ENCODE measurements at places on chromosomes 16 and 17.

- no peak for DNase-seq
These were observed 4.1 kb upstream of the TBX2 start for GRCh38 chr17:61395409-61395982.

DNA sequence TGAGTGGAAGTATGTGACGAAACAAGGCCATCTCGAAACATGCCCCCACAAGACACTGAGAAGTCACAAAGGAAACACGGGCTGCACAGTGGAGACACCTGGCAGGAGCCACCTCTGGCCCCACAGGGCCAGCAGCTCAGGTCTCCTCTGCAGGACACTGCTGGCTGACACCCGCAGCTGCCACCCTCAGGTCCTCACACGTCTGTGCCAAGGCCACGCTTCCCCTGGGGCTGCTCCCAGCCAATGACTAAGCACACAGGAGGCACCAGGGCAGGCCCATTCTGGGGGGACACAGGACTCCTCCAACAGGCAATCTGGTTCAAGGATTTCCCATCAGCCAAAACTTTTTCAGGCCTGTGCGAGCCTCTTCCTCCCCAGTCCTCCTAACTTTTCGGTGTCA lies 36.4 kb downstream of the MBTPS1 start:
- DNase-seq = no peak

DNA sequence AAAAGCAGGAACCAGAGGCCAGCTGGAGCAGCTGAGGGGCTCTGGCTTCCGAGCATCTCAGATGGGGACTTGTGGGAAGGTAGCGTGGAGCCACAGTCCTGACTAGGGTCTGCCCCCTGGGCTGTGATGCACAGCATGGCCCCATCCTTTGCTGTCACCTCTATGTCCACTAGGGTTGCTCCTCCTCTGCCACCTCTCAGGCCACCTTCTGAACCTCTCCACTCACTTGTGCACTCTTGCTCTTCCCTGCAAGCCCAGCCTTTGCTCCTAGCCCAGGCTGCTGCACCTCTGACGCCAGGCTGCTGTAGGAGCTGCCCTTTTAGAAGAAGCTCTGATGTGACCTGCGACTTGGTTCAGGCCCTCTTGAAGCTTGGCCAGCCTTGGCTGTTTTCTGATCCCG lies 24.3 kb upstream of the SMPD3 start:
- no peak for DNase-seq

DNA sequence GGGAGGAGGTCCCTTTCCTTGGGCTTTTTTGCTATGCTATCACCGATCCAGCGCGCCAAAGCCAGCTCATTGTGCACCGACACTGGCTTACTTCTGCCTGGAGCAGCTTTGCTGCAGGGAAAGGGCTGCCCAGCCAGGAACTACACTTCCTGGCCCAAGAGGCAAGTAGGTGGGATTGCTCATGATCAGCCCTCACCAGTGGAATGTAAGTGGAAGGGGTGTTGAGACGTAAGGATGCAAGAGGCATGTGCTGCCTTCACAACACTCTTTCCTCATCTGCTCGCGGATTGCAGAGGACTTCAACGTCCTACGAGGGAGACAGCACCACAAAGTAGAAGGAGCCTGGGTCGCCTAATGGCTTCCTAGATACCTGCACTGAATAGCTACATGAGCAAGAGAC lies 104.3 kb upstream of the FOXF1 start:
- no peak for DNase-seq

DNA sequence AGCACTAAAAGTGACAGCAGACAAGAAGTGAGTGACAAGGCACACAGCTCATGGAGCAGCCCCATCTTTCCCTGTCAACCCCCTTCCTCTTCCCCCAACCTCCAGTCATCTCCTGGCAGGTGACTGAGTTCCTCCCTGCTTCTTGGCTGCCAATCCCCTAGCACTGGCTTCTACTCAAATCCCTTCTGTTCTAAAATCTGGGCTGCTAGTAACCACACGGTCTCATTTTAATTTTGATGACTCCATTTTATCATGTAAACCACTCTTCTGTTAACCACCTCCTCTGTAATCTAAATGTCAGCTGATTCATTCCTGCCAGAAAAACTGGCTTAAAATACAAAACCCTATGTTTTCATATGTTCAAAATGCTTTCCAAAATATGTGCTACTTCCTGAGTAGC lies 419.8 kb upstream of the MON1B start:
- no peak for DNase-seq

GRCh38 chr16:3519581-3519980 lies 18.8 kb downstream of the CLUAP1 start:
- DNase-seq = no peak

DNA sequence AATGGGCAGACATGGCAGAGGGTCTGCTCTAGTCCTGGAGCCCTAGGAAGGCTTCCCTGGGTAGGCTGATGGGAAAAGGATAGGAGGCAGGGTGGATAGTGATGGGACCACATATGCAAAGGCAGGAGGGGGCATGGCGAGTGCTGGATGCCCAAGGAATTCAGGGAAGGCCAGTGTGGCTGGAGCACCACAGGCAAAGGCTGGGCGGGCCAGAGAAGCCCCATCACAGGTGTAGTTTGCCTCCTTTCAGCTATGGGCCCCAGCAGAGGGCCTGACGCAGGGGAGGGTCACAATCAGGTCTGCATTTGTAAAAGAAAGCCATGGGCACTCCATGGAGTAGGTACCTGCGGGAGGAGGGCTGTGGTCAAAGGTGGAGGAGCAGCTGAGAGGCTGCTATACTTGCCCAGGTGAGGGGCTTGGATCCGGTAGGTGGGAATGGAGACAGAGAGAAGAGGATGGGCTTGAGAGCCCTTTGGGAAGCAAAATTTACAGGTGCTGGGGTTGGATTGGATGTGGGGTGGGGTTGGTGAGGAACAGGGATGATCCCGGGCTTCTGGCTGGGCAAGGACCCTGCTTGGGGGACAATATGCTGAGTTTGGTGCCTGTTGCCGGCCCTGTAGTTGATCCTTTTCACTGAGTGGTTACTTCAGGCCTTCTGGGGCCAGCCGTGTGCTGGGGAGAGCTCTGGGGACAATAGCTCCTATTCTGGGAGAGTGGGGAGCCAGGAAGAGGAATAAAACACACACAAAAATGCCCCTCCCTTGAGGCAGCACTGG lies 6.5 kb upstream of the COL1A1 start:
- no peak for DNase-seq

DNA sequence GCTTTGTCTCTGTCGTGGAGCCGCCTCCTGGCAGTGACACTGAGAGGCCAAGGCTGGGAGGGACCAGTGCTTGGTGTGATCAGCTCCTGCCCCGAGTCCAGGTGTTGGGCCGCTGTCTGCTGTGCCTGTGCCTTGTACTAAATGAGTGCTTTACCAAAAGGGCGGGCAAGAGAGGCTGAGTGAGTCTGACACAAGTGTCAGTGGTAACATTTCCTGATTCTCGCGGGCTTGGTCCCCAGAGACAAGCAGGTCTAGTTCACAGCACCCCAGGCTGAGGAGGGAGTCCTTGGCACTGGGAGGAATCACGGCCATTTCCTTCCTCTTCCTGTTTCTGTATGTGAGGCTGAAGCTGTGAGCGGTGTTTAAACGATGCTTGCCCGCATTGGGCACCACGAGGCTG lies 30.2 kb downstream of the PLD6 start:
- DNase-seq = no peak

GRCh38 chr16:11010575-11011221 lies 66.3 kb downstream of the CLEC16A start:
- DNase-seq = no peak

DNA sequence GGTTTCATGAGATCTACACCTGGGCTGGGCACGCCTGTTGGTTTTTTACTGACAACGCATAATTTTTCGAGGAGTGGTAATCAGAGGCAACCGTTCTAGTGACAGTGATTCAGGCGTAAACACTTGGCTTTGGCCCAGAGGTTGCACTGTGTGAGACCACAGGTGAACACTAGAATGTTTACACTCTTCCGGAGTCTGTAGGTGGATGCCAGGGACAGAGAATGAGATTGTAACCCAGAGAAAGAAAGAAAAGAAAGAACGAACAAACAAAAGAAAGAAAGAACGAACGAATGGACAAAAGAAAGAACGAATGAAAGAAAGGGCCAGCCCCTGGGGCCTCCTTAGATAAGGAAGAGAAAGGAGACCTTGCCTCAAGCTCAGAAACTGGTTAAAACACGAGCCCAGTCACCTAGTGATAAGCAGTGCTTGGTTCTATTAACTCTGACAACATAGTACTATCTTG lies 113.2 kb downstream of the PRKCB start:
- no peak for DNase-seq

- DNase-seq = no peak
These were observed 63.5 kb downstream of the SPACA3 start for GRCh38 chr17:33055171-33055611.

DNA sequence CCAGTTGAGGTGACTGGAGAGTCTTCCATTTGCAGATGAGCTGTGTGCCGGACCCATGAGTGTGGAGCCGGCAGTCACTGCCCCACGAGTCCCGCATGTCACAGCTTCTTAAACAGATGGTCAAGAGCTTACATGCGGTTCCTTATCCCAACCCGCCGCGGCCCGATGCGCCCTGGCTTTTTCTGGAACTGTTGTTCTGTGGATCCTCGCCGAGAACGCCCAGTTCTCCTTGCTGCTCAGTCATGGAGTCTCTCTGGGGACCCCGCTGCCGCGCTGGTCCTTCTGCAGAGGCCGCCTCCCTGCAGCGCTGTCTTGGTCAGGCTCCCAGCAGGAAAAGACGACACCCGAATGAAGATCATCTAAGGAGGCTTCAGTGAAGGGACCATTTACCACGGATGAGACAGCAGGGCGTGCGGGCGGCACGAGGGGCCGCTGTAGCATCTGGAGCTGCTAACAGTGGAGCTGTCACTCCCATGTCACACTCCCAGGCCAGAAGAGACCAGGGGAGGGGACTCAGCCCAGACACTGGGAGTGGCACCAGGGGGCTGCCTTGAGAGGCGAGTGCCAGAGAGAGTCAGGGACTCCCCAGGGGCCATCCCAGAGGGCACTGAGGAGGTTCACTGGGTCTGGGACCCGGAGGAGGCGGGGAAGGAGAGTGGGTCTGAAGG lies 10.8 kb upstream of the LGALS3BP start:
- DNase-seq = no peak

- no peak for DNase-seq
These were observed 227.9 kb downstream of the MSI2 start for GRCh38 chr17:57484081-57484666.

DNA sequence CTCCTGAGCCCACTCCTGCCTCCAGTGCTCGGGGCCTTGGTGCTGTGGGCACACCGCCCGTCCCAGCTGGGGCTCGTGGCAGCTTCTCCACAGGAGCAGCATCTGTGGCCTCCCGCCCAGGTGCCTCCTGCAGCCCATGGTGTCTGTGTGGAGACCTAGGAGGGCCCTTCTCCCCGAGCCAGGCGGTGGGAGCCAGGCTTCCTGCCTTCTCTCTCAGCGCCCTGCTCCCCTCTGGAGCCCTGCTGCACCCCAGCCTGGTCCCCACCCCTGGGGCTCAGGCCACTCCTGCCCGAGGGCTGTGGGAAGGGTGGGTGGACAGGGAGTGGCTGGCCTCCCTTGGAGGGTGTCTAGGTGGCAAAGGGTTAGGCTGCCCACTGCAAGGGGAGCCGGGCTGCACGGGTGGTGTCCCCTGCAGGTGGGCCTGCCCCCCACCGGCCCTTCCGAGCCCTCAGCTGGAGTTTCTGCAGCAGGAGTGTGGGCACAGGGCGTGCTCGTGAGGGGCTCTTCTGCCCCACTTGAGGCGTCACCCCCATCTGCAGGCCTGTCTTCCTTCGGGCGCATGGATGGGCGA lies 11.0 kb downstream of the CENPX start:
- DNase-seq = no peak

DNA sequence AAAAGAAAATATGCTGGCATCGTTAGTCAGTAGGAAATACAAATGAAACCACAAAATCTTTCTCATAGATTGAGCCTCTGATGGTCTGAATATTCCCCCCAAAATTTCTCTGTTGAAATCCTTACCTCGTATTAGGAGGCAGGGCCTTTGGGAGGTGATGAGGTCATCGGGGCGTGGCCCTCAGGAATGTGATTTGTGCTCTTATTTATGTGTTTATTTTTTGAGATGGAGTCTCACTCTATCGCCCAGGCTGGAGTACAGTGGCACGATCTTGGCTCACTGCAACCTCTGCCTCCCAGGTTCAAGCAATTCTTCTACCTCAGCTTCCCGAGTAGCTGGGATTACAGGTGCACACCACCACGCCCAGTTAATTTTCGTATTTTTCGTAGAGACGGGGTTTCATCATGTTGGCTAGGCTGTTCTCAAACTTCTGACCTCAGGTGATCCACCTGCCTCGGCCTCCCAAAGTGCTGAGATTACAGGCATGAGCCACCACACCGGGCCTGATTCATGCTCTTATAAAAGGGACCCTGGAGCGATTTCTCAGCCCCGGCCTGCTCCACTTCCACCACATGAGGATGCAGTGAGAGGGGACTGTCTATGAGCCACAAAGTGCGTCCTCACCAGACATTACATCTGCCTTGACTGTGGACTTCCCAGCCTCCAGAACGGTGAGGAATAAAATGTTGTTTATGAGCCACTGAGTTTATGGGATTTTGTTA lies 53.1 kb downstream of the DNAH17 start:
- DNase-seq = no peak
